Stimulated activated CD8-positive, alpha-beta memory T cell treated with anti-CD3 and anti-CD28 coated beads, Interleukin-4, amount 100 ng/mL, for 4 hours (primary cell): ENCODE measurements at places on chromosomes 1 and 21.

DNA sequence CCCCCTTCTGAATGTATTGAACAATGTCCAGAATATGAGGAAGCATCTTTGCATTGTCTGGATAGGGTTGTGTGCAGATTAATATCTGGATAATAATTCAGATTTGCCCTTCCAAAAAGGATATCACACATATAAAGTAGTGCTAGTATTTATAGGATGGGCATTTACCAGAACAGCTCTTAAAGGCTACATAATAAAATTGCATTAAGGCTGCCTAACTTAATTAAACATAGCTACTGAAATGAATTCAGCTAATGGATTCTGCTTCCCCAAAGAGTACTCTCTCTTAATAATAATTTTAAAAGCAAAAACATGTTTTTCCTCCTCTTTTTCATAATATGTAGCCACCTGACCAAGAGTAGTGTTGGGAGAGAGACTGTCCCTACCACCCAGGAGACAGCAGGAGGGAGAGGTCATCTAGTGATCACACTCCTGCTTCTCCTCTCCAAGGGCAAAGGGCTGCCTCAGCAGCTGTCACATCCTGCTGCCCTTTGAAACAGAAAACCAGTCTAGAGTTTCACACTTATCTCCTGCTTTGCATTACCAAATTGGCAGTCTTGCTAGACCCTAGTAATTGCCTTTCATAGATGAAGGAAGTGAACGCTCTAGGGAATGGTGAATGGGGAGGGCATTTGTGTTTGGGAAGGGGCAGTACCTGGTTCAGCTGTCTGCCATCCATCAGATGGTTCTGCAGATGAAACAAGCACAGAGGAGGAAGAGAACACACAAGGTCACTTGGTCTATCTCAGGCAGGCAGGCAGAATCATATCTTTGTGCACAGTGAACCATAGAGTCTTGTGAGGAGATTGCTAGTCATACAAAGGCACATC lies 29.3 kb upstream of the DDAH1 start:
- DNase-seq: no peak

DNA sequence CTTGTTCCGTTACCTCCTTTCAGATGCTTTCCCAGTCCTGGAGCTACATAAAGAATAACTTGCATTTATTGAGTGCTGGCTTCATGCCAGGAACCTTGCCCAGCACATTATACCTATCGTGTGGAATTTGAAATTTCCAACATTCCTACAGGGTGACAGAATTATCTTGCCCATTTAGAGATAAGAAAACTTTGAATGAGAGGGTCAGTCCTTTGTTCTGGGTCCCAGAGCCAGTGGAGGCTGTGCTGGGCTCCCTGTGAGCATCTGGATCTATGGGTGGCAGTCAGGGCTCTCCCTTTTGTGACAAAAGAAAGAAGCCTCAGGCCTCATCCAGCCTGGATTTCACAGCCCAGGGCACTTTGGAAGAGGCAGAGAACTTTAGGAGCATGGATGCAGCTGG lies 3.2 kb downstream of the GSTM4 start:
- no peak for DNase-seq

DNA sequence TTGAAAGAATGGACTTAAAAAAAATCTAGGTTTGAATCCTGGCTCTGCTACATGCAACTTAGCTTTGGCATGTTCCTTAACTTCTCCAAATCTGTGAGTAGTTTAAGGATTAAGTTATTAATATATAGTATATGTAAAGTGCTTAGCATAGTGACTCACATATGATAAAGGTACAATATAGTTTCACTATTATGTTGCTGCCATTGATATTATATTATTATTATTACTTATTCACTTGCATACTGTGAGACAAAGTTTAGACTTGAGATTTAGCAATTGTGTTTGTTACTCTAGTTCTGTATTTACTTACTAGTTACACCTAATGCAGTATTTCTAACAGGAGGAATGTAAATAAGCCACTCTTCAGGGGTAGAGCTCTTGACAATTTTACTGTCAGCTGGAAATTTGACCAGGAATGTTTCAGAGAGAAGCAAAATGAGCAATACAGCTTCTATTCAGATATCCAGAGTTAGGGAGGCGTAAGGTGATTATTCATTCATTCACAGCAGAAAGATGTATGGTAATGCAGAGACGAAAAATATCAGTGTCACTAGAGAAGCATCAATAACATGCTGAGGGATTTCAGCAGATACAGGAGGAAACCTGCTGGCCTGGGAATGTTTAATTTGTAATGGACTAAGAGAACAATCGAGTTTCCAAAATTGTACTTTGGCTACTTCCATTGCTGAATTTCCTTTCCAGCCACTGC lies 25.5 kb downstream of the RGS7 start:
- no peak for DNase-seq

GRCh38 chr1:172342584-172343239 lies 77.8 kb upstream of the C1orf105 start:
- DNase-seq: no peak

DNA sequence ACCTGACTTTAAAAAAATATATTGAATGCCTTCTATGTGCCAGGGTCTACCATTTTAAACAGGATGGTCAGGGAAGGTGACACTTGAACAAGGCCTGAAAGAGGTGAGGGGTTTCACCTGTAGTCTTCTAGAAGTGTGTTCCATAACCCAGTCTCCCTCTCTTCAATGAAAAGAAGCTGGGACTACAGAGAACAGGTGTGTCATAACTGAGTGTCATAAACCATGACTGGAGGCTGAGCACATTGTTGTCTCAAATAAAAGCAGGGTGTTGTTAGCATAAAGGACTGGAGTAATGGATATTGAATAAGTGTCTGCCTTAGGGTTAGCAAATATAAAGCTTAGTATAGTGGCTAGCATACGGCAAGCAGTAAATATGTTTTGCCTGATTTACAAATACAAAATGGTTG lies 65.4 kb downstream of the SYDE2 start:
- no peak for DNase-seq

DNA sequence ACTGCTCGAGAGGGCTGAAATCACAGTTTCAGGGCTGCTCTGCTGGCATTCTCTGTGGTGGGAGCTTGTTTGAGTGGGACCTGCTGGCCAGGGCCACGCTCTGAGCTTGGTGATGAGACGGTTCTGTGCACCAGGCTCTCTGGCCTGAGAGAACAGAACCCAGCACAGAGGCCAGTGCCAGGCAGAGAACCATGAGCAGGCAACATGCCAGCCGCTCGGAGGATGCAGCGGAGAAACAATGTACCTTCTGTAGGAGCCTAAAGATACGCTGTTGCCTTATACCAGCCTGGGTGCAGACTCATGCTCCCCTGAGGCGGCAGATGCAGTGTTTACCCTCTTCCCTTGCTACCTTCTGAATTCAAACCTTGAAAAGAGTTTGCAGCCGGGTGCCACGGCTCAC lies 10.0 kb downstream of the C2CD2 start:
- no peak for DNase-seq

DNA sequence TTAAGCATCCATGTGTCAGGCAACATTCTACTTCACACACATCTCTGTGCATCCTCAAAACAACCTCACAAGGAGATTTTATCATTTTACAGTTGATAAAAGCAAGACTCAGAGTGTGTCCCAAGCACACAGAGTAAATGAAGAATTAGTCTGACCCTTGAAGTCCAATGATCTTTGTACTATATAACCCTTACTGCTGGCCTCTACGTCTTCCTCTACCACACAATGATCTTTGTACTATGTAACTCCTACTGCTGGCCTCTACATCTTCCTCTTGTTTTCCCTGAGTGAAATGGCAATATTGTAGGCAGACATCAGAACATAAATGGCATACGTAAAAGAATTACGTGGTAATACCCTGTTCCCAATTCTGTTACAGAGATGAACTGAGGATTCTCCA lies 55.3 kb downstream of the AHCTF1 start:
- no peak for DNase-seq

DNA sequence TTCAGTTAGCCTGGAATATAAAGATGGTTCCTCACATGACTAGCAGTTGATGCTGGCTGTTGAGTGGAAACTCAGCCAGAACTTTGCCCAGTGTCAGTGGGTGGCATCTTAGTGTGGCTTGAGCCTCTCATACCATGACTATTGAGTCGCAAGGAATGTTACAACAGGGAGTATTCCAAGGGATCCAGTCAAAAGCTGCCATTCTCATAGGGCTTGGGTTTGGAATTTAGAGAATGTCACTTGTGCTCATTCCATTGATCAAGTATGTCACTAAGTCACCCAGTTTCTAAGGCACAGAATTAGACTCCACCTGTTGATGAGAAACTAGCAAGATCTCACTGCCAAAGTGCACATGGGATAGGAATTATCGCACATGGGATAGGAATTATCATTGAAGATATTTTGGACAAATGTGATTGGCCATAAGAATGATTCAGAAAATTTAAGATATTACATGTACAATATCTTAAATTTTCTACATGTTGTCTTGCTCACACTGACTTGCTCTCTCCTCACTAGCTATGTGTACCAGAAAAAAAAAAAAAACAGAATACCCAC lies 1290.7 kb upstream of the ADGRL2 start:
- DNase-seq: no peak
